ENCODE measurements at places on chromosomes 13 and 19.

GRCh38 chr13:96925916-96926628, 68.2 kb downstream of the OXGR1 start:
- DNase-seq, result no peak

GRCh38 chr13:44508562-44509077, 67.5 kb downstream of the TSC22D1 start:
- DNase-seq, result no peak

GRCh38 chr13:56718791-56719190, 421.9 kb upstream of the PRR20A start:
- DNase-seq, result no peak

DNA sequence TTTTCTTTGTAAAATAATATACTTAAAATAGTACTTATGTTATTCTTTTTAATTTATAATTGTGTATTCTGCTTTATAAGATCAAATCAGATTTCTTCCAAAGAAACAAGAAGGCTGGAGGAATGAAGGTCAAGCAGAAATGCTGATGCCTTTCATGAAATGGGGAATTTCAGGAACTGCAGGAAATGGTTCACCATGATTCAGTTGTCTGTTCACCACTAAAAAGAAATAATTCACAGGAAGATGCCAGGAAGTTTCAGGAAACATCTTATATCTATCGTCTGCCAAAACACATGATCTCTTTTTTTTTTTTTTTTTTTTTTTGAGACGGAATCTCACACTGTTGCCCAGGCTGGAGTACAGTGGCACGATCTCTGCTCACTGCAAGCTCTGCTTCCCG, 15.7 kb upstream of the SCEL start:
- no peak for DNase-seq

- no peak for DNase-seq
Observed at GRCh38 chr13:64410276-64411053, 2819.7 kb downstream of the PCDH9 start.

DNA sequence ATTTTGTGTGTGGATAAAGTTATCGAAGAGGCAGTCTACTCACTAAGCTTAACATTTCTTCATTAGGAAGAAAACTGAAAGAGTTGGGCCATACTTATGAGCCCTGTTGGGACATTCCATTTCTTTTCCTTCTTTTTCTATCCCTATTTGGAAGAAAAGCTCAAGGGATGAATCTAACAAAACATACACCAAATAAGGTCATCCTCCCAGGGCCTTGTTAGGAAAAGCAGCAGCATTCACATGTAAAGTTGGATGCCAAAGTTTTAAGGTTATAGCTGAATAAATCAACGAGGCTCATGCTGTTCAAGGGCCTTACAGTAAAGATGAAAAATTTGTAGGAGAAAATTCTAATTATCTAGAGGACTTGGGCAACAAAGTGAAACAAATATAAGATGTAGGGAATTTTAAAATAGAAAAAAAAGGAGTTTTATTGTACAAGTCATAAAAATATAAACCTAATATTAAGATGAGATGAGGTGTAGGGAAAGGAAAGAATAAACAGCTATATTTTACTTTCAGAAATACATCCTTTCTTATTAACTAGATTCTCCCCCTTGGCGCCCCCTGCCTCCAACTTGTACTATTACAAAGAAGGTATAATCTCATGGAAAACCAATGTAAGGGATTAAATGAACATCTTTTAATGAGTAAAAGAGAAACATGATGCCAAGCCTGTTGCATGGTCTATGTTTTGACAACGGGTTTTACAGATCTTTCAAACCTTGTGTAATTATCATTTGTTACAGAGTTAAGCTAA, 160.4 kb downstream of the PCDH20 start:
- no peak for DNase-seq

GRCh38 chr13:26811581-26811980, 51.0 kb upstream of the GPR12 start:
- no peak for DNase-seq

GRCh38 chr13:46486270-46486669, 66.7 kb upstream of the LRCH1 start:
- no peak for DNase-seq

DNA sequence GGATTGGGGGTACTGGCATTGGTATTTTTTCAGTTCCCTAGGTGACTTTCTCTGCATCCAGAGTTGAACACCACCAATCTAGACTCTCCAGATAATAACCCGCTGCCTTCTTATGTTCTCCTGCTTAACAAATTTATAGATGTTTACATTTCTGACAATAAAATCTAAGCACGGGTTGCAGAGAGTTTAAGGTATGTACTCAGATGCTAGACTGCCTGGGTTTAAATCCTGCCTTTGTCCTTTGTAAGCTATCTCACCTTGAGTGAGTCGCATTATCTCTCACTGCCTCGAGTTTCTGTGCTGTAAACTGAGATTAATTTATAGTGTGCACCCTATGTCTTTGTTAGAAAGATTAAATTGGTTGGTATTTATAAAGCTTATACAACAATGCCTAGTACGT, 131.4 kb upstream of the ARGLU1 start:
- DNase-seq, result no peak
